Suppressor macrophage treated with lipopolysaccharide for 1 hour (primary cell): ENCODE measurements at places on chromosomes 16 and 17.

DNA sequence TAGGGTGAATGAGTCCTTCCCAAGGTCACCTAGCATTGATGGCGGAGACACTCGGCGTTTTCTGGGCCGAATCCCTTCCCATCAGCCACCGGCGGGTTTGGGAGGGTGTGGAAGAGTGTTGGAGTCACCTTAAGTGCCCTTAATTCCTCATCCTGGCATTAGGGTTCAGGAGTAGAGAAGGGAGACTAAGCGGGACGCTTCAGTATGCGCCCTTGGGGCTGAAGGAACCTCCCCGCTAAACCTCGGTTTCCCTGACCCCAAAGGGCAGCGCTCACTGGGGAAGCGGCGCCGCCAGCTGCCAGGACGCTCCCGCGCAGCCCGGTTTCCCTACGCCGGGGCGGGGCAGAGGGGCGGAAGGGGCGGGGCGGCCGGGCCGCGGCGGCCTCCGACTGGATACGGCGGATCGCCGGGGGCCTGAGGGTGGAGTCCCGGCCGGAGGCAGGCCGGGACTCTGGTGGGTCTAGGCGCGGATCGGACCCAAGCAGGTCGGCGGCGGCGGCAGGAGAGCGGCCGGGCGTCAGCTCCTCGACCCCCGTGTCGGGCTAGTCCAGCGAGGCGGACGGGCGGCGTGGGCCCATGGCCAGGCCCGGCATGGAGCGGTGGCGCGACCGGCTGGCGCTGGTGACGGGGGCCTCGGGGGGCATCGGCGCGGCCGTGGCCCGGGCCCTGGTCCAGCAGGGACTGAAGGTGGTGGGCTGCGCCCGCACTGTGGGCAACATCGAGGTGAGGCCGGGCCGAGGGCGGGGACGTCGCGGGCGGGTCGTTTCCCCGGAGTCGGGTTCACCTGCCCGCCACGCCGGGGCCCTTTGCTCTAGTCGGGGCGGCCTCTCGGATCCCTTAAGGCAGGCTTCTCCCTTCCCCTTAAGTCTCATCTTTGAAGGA lies at the start of gene DHRS11:
TSS of gene DHRS11 (plus strand) at position 446 of the 882 bp plus-strand sequence. CDS start at position 577, 131 bp downstream.
- peak; percentile 82 for DNase-seq

DNA sequence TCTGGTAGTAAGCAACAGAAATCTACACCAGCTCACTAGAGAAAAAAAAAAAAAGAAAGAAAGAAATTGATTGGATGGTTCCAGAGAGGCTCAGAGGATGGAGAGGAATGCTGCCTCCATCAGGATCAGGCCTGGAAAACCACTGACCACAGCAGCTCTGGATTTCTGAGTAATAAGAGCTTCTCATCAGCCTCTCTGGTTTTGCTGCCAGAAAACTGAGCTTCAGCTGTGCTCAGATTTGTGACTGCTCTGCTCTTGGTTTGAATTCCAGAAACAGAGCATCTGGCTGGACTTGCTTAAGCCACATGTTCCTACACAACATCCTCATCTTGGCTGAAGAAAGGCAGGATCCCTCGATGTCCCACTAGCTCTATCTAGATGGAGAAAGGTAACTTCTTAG lies 25.9 kb downstream of the IRX6 start:
- no peak for DNase-seq

DNA sequence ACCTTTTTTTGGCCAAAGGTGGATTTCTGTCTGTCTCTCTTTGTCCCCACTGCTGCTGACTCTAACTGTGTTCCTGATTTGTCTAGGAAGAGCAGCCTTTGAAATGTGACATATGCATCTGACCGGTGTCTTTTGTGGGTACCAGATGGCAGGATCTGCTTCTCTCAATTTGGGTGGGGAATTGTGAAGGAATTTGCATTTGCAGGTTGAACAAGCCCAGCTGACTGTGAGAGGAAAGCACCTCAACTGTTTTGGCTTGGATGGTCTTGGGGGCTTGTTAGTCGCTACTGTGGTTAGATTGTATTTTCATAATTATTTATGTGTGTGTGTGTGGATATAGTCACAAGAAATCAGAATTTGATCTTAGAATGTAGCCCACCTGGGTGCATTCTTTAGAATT lies 37.7 kb upstream of the LCMT1 start:
- DNase-seq, result no peak

GRCh38 chr16:70523076-70523742 lies at the start of gene COG4:
Gene COG4, minus strand, starts transcription at chr16:70523554. Its CDS starts 11 bp downstream, at chr16:70523543.
- DNase-seq, result peak; percentile 93

DNA sequence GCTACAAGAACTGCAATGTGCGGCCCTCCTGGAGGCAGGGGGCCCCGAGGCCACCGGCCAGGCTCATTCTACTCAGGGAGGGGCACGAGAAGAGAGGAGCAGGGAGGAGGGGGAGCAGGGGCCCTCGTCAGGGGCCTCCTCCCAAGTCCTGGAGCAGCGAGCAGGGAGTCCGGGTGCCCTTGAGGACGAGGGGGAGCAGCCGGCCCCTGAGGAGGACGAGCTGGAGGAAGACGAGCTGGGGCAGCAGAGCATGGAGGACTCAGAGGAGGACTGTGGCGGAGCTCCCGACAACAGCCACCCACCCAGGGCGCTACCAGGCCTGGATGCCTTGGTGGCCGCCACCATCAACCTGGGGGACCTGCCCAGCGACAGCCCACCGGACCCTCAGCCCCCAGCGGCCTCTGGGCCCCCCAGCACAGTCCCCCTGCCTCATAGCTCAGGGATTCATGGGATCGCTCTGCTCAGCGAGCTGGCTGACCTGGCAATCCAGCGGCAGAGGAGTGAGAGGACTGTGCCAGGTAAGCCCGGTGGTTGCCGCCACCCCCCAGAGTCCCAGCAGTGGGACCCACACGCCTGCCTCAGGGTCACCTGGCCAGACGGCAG lies 52.2 kb downstream of the BAHCC1 start:
- DNase-seq, result no peak

GRCh38 chr17:45029758-45030423 lies 21.5 kb downstream of the DCAKD start:
- DNase-seq, result no peak

GRCh38 chr16:84761448-84762368 lies 58.1 kb upstream of the CRISPLD2 start:
- no peak for DNase-seq

DNA sequence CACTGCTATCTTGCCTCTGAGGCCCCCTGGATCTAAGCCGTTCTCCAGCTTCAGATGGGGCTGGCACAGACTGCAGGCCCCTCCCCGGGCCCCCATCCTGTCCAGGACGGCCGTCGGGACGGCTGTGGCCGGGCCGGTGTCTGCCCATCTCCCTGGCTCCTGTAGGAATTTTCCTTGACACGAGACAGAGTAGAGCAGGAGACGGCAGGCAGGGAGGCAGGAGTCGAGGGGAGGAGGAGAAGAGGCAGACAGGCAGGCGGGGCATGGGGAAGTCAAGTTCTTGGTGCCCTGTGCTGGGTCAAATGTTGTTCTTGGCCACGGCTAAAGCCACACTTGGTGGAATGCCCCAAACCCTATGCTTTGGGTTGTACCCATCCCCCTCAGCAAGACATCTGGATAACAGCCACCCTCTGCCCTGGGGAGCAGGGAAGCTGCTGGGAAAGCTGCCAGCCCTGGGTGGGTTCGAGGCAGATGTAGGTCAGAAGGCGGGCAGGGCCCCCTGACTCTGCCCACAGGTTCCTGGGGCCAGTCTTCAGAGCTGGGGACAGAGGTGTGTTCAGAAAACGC lies 4.0 kb downstream of the C1QTNF1 start:
- no peak for DNase-seq

DNA sequence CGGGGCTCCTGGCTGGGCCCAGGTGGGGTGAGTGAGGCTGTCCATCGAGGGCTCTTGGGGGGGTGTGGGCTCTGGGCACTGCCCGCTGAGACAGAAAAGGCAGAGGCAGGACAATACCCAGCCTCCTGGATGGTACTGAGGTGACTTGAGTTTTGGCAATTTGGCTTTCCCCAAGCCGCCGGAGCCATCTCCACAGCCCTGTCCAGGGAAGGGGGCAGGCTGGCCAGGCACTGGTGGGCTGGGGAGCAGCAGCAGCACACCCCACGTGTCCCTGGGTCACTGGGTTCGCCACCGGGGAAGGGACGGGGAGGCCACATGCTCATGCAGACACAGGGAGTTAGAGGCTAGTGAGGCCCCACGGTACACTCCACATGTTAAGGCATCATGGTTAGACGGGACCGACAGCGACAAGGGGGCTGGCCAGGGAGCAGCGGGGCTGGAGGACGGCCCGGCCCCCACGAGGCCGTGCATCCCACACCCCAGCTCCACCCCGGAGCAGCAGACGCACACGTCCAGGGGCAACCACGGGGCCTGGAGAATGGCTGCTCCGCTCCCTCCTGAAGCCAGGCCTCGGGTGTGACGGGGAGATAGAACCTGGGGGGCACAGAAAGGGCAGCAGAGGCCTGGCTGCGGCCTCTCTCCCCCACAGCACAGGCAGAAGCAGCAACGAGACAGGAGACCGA lies 3.0 kb downstream of the ARHGDIA start:
- no peak for DNase-seq

DNA sequence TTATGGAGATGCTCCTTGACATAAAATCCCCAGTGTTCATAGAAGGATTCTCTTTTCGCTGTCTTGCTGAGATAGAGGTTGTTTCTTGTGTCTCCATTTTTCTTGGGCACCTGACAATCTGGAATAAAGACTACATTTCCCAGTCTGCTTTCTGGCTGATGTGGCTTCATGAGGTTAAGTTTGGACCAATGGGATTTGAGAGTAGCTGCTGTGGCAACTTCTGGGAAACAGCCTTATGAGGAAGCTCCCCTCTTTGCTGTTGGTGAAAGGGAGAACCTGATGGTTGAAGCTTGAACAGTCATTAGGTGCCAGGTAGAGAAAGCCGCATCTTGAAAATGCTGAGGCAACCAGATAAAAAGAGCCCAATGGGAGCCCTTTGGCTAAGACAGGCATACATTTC lies 24.4 kb downstream of the HS3ST4 start:
- DNase-seq, result no peak

DNA sequence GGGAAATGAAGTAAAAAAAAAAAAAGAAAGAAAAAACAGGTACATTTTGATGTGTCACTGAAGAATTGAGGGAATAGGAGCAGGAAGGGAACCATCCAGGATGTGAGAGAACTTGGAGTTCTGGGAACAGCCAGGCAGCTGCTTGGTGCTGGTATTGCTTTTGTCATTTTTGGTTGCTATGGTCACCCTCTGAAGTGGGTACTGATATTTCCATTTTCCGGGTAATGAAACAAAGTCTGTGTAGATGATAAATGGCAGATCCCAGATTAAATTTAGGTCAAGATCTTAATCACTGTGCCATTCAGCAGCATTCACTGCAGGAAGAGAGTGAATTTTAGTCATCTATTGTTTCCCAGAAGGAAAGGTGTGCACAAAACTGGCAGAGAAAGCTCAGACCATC lies 93.6 kb downstream of the ABCA8 start:
- no peak for DNase-seq

GRCh38 chr17:3448059-3448665 lies 14.5 kb upstream of the OR1E2 start:
- no peak for DNase-seq

- no peak for DNase-seq
Measured at GRCh38 chr16:84832488-84833143, 12.8 kb downstream of the CRISPLD2 start.

DNA sequence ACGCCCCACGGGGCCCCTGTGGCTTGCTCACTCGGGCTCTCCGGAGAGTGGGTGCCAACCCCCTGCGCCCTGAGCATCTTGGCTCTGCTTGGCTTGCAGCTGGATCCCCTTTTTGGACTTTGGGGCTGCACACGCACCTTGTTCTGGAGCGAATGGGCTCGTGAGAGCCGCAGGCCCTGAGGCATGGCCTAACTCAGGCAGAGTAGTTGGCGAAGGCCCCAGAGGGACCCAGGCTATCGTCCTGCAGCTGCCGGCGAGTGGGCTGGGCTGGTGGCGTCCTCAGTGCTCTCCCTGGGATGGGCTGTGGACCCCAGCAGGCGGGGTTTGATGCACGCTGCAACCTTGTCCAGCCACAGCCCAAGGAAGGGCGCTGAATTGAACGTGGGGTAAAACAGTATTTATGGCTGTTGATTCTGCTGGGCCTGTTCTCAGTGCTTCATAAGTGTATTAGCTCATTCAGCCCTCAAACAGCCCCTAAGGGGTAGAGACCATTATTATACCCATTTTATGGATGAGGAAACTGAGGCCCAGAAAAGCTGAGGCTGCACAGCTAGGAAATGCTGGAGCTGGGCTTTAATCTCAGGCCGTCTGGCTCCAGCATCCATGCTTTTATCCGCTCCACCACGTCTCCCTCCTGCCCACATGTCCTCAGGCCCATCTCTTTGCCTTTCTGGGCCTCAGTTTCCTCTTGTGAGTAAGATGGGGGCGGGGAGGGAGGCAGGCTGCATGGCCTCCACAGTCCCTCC lies 171.2 kb upstream of the CIBAR2 start:
- no peak for DNase-seq

GRCh38 chr17:81832608-81833159 lies 407 bp downstream of the MCRIP1 start:
- DNase-seq, result peak; percentile 50

DNA sequence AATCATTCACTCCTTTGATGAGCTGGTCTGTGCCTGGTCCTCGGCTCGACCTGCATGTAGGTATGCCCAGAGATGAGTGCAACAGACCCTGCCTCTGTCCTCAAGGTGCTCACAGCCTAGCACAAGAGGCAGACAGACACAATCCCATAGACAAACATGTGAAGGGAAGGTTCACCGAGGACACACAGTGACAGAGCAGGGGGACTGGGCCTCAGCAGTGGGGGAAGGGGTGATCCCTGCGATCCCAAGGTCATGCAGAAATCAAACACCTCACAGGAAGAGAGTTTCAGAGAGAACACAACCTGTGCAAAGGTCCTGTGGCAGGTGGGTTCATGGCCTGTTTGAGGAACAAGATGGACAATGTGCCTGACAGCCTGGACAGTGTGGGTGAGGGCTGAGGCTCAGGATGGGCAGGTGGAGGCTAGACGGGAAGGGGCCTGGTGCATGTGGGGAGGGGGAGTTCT lies 4.2 kb upstream of the VASN start:
- DNase-seq, result no peak

DNA sequence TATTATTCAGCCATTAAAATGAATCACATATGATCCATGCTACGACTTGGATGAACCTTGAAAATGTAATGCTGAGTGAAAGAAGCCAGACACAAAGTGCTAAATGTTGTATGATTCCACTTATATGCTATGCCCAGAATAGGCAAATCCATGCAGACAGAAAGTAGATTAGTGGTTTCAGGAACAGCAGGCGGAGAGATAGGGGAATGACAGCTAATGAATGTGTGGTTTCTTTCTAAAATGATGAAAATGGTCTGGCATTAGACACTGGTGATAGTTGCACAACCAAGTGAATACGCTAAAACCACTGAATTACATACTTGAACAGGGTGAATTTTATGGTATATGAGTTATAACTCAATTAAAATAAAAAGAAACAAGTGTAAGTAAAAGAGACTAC lies 121.8 kb upstream of the NOG start:
- DNase-seq, result no peak
